ENCODE measurements at places on chromosomes 16 and 17.

DNA sequence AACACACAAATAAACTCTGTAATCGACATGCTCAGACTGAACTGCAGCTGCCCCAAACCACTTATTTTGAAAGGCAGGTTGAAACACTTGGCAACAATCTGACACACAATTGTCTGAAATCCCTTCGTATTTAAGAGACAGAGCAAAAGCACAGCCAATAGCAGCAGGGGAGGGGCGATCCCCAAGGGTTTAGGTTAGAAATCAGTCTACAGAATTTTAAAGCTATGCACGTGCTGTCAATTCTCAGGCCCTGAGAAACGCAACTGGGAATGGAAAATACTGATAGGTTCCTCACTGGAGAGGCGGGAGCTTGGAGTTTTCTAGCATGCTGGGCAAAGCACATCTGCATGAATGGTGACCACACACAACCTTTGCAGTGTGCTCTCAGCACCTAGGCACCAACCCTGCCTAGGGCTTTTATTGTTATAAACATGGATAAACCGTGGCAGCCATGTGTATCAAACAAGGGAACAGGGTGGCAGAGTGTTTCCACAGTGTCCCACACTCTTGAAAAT, 168.0 kb downstream of the AATF start:
- no peak for DNase-seq

GRCh38 chr17:43342589-43342890, 56.3 kb upstream of the ARL4D start:
- no peak for DNase-seq

DNA sequence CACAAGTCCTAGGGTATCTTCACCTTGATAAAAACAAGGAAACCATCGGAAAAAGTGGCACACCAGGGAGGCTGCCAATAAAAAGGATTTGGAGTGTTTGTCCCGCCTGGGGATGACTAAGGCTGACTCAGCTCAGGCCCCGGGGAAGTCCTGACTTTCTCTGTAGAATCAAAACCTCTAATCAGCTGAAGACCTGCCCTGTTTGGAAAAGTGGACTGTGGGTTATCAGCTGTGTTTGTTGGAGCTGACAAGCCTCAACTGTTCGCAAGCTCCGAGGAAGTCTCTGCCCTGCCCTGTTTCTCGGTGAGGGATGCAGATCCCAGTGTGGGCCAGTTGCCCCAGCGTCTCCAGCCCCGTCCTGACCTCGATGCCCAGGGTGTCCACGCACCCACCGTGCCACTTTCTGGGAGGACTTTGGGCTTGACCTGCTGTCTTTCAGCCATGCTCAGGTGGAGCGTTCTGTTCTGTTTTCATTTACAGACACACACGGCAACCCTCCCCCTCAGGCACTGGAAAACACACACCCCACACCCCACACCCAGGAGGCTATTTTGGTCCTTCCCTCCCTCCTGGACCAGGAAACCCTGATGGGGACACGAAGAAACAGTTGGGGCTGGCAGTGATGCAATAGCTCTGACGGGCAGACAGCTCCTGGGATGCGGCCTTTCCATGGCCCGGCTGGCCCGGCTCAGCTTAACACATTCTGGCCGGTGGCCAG, 27.6 kb upstream of the PITPNA start:
- peak; percentile 98 for DNase-seq

- peak; percentile 43 for DNase-seq
Measured at GRCh38 chr16:55499951-55500529, 8.8 kb upstream of the LPCAT2 start.

DNA sequence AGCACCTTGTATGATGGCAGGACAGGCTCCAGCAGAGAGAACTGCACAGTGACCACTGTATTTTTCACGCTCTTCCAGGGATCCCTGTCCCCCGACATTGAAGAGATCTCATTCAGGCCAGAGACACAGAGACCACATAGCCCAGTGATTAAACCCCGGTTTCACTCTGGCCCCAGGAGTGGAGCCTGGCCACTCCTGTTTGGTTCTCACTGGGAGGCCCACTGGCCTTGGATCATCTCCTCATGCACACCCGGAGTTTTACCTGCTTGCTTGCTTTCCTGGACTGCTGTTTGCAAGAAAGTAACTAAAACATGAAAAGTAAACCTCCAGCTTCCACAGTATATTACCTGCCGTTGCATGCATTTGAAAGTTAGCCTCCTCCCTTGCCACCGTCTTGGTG, 13.2 kb upstream of the CLEC18C start:
- DNase-seq = no peak

DNA sequence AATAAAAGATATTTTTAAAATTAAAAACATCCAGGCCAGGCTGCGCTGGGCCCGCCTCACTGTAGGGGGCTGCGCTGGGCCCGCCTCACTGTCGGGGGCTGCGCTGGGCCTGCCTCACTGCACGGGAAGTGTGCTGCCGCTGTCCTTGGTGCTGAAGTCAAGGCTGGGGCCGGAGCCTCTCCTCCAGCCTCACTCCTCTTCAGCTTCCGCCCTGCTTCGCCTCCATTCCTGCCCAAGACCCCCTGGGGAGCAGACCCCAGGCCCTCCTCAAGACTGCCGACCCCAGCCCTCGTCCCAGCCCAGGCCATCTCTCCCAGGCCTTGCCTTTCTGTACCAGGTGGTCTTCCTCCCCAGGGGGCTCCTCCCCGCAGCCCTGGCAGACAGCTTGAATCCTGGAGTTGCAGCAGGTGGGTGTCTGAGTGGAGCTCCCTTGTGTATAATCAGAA, 26.2 kb downstream of the ENDOV start:
- DNase-seq = peak; percentile 73

DNA sequence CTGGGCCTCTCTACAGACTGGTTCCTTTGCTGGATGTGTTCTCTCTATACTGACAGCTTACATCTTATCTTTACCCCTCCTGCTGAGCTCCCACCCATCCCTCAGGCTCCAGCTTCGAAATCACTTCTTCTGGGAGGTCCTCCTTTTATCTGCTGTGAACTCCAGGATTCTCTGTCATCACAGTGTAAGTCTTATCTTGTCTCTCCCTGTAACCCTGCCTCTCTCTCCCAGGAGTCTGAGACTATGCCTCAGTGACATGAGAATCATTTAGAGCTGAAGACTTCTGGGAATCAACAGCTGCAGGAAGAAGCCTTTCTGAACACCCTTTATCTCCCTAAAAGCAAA, 148.1 kb upstream of the HS3ST3A1 start:
- peak; percentile 96 for DNase-seq

- DNase-seq = no peak
Measured at GRCh38 chr17:62172492-62173291, 107.6 kb upstream of the MED13 start.

DNA sequence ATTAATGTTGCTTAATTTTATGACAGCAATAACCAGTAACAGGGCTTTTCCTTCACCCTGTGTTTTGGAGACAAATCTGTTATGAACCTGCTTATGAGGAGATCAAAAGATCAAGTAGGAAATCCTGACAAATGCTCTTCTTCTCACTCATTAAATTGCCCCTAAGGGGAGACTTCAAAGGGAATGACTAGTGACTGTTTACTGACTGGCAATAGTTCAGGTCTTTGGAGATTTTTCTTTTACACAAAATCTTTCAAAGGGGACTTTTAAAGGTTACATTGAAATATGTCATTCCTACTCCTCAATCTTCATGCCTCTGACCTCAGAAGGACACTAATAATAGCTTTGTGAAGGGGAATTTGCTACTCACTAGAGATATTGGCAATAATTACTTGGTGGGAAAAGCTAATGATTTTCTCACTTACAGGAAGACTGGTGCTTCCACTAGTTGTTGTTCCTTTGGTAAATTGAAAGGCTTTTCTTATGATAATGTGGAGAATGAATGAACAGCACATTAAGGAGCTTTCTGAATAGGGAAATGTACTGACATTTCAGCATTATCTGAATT, 292.9 kb upstream of the CA10 start:
- peak; percentile 3 for DNase-seq

- no peak for DNase-seq
Measured at GRCh38 chr17:29126268-29126930, 53.8 kb downstream of the MYO18A start.

DNA sequence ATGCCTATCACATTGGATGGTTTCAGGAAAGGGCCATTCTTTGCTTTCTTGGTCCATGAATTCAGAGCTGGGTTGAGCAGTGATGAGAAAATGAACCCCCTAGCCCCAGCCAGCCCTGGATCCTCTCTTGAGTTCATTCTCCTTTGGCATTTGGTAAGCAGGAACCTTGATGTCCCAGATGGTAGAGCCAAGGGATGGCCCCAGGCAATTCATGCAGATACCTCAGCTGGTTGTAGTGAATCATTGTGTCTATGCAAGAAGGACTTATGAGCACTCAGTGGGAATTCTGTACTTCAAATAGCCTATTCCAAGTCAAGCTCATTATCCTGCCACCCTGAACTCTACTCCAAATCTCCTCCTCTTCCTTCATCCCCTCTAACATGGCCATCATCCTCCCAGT, 412.7 kb downstream of the UTP18 start:
- peak; percentile 17 for DNase-seq

GRCh38 chr16:3223913-3224515, 10.9 kb downstream of the ZNF200 start:
- DNase-seq = peak; percentile 25

DNA sequence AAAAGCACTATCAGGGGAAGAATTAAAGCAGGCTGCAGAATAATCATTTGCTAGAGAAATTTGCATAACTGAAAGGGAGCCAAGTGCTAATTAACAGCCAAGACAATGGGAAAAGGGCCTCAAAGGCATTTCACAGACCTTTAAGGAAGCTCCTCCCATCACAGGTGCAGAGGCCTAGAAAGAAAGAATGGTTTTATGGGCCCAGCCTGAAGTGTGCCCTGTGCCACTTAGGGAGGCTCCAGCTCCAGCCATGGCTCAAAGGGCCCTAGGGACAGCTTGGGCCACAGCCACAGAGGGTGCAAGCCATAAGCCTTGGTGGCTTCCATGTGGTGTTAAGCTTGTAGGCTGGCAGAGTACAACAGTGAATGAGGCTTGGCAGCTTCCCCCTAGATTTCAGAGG, 50.1 kb downstream of the RNF112 start:
- DNase-seq = peak; percentile 83

DNA sequence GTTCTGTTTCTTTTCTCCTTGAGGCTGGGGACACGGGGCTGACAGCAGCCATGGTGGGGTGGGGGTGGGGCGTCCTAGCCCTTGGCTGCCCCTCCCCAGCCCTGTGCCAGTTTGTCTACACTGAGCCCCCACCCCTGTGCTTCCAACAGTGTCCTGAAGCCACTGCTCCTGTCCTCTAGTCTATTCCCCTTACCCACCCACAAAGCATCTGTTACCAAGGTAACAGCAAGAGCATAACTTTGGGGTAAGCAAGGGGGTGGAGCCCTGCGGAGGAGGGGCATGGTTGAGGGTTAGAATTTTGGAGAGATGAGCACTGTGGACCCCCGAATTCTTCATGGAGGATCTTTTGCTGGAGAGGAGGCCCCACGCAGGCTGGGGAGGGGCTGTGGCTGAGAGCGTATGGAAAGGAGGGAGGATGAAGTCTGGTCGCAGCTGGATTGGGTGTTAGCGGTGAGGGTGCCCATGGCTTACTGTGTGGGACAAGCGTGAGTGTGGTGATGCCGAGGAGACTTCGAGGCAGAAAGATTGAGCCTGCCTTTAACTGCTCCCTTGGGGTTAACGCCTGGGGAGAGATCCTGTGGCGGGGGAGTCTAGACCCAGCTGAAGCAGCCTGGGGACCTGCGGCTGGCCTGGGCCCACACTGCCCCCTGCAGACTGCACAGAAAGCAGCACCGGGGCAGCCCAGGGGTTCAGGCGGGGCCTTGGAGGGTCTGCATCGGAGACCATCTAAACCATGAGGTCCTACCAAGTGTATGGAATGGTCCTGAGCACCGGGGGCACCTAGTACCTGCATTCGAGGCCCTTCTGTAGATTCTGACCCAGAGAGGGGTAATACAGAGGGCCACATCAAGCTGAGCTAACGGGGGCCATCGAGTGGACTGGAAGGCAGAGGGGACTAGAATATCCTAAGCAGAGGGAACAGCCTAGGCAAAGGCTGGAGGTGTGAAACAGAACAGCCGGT, 6.1 kb upstream of the STAC2 start:
- DNase-seq = peak; percentile 70

GRCh38 chr16:84598360-84598759, 19.5 kb downstream of the COTL1 start:
- DNase-seq = no peak

DNA sequence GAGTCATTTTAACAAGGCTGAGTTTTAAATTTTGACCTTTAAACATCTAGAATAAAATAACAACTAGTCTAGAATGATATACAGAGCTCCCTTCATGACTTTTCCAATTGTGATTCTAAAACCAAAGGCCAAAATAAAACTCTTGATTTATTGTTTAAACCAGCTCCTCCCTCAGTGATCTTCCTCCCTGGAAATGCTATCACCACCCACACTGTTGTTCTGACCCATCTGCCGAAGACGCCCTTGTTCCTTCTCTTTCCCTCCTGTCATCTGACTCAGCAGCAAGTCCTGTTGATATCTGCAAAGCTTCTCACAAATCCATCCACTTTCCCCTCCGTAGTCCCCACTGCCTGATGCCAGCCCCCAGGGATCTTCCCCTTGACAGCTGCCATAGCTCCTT, 231.6 kb upstream of the DYNLRB2 start:
- DNase-seq = no peak

DNA sequence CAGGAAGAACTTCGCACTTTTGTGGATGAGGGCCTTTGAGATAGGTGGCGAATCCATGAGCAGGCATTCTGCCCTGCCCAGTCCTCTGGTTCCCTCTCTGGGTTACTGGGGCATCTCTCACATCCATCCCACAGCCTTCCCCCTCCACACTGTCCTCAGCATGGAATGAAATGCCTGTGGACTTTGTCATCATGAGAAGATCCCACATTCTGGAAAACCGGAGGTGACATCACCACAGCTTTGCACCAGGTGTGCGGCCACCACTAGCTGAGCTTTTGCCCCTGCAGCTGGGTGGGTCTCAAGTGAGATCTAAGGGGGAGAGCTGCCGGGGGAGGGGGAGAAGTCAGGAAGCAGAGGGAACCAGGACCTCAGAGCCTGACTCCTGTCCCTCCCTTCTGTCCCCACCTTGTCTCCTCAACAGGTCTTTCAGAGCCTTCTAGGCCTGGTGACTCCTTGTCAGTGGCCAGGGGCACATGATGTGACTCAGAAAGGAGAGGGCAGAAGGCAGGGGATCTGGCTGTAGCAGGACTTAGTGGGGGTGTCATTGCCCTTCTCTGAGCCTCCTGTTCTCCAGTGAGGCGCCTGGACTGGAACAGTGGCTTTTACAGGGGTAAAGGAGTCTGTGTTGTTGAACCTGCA, 40.0 kb upstream of the DLX4 start:
- peak; percentile 74 for DNase-seq

DNA sequence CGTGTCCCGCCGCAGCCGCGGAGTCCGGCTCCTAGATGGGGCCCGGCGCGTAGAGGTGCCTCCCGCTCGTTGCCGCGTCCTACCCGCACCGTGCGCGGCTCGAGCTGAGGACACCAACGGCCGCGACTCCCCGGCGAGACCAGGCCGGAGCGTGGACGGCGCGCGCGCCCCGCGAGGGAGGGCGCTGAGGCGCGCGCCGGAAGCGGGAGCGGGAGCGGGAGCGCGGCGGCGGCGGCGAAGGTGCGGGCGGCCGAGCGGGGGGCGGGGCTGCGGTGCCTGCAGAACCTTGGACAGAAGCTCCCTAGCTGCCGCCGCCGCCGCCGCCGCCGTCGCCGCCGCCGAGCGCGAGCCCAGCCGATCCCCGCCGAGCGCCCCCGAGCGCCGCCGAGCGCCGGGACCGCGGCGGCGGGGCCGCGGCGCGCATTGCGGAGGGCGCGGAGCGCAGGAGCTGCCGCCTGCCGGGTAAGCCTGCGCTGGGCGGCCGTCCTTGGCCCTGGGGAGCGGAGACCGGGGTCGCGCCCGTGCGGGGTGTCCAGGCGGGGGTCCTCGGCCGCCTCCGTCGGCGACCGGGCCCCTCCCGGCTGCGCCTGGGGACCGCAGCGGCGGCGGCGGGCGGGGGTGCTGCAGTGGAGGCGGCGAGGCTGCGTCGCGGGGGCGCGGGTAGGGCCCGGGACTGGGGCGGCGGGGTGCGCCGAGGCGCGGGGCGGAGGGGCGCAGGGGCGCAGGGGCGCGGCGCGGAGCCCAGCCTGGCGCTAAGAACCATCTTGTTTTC, at the start of gene CDK5R1:
Gene CDK5R1, plus strand, starts transcription at position 293 of the 772 bp plus-strand sequence. CDS start 628 bp downstream, outside the sequence.
- peak; percentile 84 for DNase-seq

All from mesendoderm (in vitro differentiated cells).